ENCODE measurements at places on chromosomes 11 and 22.
A peak's percentile ranks its signal among the peaks of the same experiment; 100 is the strongest.

DNA sequence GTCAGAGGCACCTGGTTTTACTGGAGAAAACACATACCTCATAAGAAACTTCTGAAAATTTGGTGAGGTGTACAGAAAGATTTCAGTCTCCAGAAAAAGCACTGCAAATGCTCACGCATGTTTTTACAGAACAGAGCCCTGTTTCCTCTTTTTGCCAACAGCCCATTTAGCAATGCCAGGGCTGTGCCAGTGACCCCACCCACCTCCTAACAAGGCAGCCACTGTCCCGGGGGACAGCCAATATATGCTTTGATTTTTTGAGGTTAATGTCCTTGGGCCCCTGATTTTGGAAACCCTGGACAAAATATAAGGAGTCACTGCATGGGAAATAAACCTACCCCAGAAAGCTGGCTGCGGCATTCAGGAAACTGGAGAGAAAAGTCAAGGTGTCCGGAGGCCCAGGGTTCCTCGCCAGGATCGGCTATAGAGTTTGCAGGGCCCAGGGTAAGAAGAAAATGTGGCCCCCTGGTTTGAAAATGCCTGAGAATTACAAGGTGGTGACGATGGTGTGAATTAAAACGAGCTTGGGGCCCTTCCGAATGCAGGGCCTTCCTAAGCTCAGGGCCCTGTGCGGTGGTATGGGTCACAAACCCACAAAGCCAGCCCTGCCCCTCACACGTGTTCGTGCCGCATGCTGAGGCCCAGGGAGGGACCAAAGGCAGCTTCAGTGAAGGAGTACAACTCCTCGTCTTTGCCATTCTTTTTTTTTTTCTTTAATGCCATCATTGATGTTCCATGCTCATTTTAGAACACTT is 71.1 kb upstream of the WNT7B start:
- no peaks in the 10 kb centered on the region for H3K36me3 ChIP-seq
- no peak overlapping the region for H3K4me3 ChIP-seq
- peaks cover 9% of the 10 kb centered on the region for H3K4me1 ChIP-seq
- no peaks in the 10 kb centered on the region for H3K27me3 ChIP-seq
- H3K27ac ChIP-seq = no peak overlapping the region

DNA sequence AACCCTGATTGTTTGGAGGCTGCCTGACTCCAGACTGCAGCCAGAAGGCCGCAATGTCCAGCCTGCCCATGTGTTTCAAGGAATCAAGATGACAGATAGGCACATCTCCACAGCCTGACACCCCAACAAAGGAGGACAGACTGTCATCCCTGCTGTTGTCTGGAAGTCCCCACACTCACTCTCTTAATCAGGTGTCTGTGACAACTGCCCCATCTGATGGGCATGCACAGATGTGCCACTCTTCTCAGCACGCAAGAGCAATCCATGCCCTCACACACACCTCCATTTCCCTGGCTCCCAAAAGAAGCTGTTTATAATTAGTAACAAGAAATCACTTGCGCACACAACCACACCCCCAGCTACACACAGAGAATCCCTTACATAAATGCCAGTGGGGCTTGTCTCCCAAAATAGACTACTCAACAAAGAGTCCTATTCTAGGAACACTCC is 117.6 kb downstream of the C11orf58 start:
- no peaks in the 10 kb centered on the region for H3K27me3 ChIP-seq
- peaks cover 17% of the 10 kb centered on the region for H3K36me3 ChIP-seq
- H3K27ac ChIP-seq = no peak overlapping the region
- H3K4me3 ChIP-seq = no peak overlapping the region
- no peak for DNase-seq
- H3K4me1 ChIP-seq = peaks cover 6% of the 10 kb centered on the region

DNA sequence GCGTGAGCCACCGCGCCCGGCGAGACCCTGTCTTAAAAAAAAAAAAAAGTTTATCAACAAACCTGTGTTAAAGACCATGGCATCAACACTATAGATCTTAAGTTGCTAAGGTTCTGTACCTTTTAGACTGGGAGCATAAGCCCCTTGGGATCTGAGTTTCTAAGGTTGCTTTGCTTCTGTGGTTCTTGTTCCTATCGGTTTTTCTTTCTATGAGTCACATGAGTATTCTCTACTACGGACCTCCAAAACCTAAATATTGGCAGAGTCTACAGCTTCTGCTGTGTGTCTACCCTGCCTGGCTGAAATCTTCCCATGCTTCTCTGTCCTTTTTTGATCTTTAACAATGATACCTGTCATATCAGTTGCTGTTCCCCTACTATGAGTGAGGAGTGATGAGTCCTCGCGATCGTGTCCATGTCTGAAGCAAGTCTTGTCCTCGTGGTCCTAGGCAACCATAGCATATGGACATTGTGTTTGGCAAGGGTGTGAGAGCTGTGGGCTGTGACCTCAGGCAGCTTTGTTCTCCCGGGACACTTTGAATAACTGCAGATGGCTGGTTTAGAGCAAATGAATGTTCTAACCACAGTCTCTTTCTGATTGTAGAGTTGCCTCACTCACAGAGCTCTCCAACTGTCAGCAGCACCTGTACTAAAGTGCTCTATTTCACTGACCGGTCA is 9.0 kb upstream of the DLAT start:
- no peak for DNase-seq
- H3K4me1 ChIP-seq = no peaks in the 10 kb centered on the region
- H3K27ac ChIP-seq = no peak overlapping the region
- H3K27me3 ChIP-seq = no peaks in the 10 kb centered on the region
- H3K4me3 ChIP-seq = no peak overlapping the region

- no peak overlapping the region for H3K27ac ChIP-seq
- no peak for DNase-seq
- H3K4me1 ChIP-seq = no peaks in the 10 kb centered on the region
Measured at GRCh38 chr11:127338380-127339259, 338.1 kb upstream of the KIRREL3 start.

GRCh38 chr11:56841210-56841810 is 92.8 kb upstream of the OR9G4 start:
- no peak overlapping the region for H3K4me3 ChIP-seq
- no peaks in the 10 kb centered on the region for H3K4me1 ChIP-seq
- H3K27ac ChIP-seq = no peak overlapping the region
- H3K36me3 ChIP-seq = no peaks in the 10 kb centered on the region
- DNase-seq = no peak
- no peaks in the 10 kb centered on the region for H3K27me3 ChIP-seq

GRCh38 chr22:36923131-36923788 is 9.8 kb downstream of the CSF2RB start:
- no peak overlapping the region for H3K27ac ChIP-seq
- DNase-seq = no peak
- H3K4me3 ChIP-seq = no peak overlapping the region
- peaks cover 8% of the 10 kb centered on the region for H3K36me3 ChIP-seq
- H3K27me3 ChIP-seq = peaks cover 7% of the 10 kb centered on the region

- H3K4me3 ChIP-seq = no peak overlapping the region
- peaks cover 5% of the 10 kb centered on the region for H3K27me3 ChIP-seq
- no peaks in the 10 kb centered on the region for H3K36me3 ChIP-seq
- no peak overlapping the region for H3K27ac ChIP-seq
Measured at GRCh38 chr11:13644997-13645687, 23.3 kb upstream of the FAR1 start.

GRCh38 chr11:59415111-59415510 is 11.1 kb downstream of the OR5A2 start:
- no peaks in the 10 kb centered on the region for H3K4me1 ChIP-seq
- peaks cover 13% of the 10 kb centered on the region for H3K27me3 ChIP-seq
- no peak for DNase-seq
- no peak overlapping the region for H3K27ac ChIP-seq
- H3K36me3 ChIP-seq = no peaks in the 10 kb centered on the region
- no peak overlapping the region for H3K4me3 ChIP-seq

DNA sequence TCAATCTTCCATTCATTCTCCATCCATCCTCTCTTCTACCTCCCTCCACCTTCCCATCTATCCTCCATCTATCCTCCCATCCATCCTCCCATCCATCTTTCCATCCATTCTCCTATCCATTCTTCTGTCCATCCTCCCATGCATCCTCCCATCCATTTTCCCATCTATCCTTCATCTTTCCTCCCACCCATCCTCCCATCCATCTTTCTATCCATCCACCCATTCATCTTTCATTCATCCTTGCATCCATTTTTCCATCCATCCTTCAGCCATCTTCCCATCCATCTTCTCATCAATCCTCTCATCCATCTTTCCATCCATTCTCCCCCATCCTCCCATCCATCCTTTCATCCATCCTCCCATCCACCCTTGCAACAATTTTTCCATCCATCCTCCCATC is 27.5 kb downstream of the IGLL1 start:
- no peak for DNase-seq
- no peaks in the 10 kb centered on the region for H3K4me1 ChIP-seq
- H3K4me3 ChIP-seq = no peak overlapping the region
- no peak overlapping the region for H3K27ac ChIP-seq

DNA sequence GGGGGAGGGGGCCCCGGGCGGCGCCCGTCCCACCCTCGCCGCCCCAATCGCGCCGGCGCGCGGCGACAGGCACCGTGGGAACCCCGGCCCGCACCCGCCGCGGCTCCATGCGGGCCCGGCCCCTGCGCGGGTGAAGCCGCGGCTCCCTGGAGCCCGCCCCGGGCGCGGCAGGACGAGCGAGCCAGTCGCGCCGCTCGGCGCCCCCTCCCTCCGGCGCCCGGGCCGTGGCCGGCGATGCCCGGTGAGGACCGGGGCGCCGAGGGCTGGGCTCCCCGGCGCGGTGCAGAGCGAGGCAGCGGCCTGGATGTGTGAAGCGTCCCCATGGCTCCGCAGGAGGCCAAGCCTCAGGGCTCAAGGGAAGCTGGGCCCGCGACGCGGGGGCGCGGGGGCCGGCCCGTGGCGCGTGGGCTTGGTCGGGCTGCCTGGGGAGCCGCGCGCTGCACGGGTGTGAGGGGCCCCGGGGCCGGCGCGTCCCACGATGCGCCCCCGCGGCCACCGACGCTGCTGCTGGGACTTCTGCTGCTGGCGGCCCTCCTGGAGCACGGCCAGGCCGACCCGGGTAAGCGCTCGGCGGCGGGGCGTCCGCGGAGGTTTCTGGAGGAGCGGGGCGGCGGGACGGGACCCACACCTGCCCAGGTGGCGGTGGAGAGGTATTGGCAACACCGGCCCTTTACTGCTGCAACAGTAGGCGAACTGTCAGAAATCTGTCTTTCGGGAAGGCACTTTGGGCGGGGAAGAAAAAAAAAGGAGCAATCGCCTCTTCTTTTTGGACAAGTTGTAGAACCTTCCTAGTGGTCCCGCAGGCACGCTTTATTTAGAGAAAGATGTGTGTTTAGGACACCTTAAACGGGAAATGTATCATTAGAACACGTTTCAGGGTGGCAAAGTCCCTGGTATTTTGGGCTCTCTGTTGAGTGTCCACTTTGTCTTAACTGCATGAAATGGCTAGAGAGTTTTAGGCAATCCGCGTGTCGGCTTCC is 119.4 kb downstream of the HIPK3 start:
- peaks cover 3% of the 10 kb centered on the region for H3K4me1 ChIP-seq
- H3K36me3 ChIP-seq = no peaks in the 10 kb centered on the region
- H3K27ac ChIP-seq = no peak overlapping the region
- no peak overlapping the region for H3K4me3 ChIP-seq

GRCh38 chr11:35289821-35290220 is 129.5 kb downstream of the SLC1A2 start:
- H3K27me3 ChIP-seq = peaks cover 3% of the 10 kb centered on the region
- no peaks in the 10 kb centered on the region for H3K36me3 ChIP-seq
- no peak overlapping the region for H3K27ac ChIP-seq
- H3K4me1 ChIP-seq = peaks cover 44% of the 10 kb centered on the region
- DNase-seq = no peak

DNA sequence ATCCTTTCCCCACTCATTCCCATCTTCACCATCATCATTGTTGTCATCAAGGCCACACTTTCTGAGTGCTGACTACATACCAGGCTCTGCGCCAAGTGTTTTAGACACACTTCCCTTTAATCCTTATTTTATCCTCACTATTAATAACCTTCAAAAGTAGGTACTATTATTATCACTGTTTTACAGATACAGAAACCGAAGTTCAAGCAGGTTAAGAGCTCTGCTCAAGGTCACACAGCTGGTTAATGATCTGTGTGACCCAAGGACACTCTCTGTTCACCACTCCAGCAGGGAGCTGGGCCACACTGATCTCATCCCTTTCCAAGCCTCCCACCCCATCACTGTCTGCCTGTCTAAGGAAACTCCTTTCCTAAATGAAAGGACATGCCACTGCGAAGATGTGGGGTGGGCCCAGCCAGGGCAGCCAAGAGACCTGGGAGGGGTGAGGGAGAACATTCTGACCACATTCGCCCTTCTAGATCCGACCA is 17.2 kb upstream of the TSKU start:
- H3K4me3 ChIP-seq = no peak overlapping the region
- H3K36me3 ChIP-seq = no peaks in the 10 kb centered on the region
- peaks cover 20% of the 10 kb centered on the region for H3K4me1 ChIP-seq
- no peaks in the 10 kb centered on the region for H3K27me3 ChIP-seq
- H3K27ac ChIP-seq = no peak overlapping the region

DNA sequence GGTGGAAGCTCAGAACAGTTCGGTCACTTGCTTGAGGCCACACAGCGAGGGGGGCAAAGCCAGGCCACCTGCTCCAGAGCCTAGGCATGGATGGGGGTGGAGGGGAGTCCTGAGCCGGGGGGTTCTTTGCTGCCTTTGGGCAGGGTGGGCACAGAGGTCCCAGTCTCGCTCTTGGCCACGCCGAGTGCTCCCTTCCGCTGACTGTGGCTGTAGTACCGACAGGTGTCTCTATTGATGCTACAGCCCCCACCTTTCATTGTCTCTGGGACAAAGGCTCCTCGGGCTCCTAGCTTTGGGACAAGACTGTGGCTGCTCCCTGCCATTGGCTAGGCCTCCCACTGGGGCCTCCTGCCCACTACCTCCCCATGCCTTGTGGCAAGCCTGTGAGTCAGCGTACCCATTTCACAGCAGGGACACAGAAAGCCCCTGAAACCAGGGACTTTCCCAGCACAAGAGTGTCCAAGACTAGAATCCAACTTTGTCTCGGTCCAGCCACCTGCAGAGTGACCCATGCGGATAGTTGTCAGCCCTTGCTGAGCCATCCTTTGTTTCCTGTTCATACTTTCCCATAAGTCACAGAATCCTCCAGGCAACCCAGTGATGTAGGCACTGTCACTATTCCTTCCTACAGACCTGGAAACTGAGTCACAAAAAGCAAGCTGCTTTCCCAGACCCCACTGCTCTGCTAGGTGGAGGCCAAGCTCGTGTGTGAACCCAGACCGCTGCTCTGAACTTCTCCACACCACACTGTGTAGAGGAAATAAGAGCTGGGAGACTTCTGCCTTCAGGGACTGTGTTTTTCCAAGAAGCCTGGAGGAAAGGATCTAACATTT is 17.2 kb downstream of the MYEOV start:
- no peaks in the 10 kb centered on the region for H3K27me3 ChIP-seq
- DNase-seq = no peak
- no peaks in the 10 kb centered on the region for H3K36me3 ChIP-seq
- peaks cover 14% of the 10 kb centered on the region for H3K4me1 ChIP-seq
- H3K27ac ChIP-seq = peak overlapping the region; percentile 81

Data from activated T-helper 2 cell treated with anti-CD3 and anti-CD28 coated beads, Interferon-gamma antibody, Interleukin-2, Interleukin-4, amounts not matched to agents 10 μg/mL and 5 μg/mL and 100 μg/mL, durations not matched to agents 14 hours and 24 hours and 36 hours (primary cell).